ENCODE measurements at places on chromosomes 4 and X.
A peak's percentile ranks its signal among the peaks of the same experiment; 100 is the strongest.

GRCh38 chrX:5876984-5877596 is 351.6 kb downstream of the NLGN4X start:
- DNase-seq = peak; percentile 29

DNA sequence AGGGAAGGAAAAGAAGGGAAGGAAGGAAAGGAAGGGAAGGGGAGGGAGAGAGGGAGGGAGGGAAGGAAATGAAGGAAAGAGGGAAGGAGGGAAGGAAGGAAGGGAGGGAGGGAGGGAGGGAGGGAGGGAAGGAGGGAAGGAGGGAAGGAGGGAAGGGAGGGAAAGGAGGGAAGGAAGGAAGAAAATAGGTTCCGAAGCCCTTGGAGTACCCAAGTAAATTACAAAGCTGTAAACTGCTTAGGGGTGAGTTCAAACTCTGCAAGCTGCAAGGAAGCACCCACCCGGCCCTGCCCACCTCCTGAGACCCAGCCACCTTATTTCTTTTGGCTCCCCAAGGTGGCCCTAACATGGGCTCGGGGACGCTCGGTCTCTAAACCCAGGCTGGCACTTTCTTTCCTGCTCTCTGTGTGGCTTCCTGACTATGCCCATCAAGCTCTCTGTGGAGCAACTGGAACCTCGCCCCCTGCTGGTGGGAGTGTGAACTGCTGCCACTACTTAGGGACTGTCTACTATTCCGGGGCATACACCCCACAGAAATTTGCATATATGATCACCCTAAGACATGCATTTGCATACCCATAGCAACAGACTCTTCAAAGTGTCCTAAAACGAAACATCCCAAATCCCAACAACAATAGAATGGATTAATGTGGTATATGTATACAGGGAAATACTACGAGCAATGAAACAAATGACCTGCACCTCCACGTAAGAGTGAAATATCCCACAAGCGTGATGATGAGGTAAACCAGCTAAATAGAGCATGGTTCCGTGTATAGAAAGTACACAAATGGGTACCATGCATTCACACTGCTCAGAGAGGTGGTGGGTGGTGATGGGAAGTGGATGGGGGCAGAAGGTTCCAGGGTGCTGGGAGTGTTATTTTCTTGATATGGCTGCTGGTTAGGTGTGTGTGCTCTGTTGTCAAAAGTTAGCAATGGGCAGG is 151.7 kb upstream of the TBL1X start:
- peak; percentile 62 for DNase-seq

DNA sequence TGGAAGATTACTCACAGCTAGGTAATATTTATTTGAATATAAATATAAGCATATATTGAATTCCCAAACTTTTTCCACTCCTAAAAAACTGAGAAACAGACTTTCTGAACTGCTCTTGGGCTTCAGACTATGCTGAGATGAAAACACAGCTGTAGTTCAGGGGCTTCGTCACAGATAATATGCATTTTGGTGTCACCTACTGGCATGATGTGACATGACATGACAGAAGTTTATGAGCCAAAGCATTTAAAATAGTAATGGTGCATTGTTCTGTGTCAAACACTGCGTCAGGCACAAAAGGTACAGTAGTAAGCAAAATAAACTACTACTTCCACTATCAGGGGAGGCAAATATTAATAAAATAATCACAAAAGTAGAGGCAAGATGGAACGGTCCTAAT is 171.3 kb downstream of the BTC start:
- peak; percentile 29 for DNase-seq

- no peak for DNase-seq
Measured at GRCh38 chr4:151629097-151629783, 131.6 kb downstream of the GATB start.

GRCh38 chrX:44871931-44872820 is 812 bp upstream of the KDM6A start:
- peak; percentile 50 for DNase-seq

- no peak for DNase-seq
Measured at GRCh38 chr4:182394181-182394580, 151.0 kb downstream of the TENM3 start.

DNA sequence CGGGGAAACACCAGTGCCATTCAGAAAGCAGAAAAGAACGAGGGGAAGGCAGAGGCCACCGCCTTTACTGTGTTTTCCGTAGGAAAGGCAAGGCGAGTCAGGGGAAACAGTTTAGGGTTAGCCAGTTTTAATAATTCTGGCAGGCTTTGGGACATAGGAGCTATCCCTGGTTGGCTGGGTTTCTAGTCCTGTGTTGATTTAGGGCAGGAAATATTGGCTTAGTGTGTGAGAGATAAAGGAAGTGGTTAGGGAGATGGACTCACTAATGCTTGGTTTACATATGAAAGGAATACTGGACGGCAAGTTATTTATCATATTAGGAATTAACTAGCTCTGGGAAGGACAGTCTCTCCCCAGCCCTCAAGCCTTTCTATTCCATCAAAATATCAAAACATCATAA is 53.1 kb downstream of the SYNPO2 start:
- DNase-seq = no peak

DNA sequence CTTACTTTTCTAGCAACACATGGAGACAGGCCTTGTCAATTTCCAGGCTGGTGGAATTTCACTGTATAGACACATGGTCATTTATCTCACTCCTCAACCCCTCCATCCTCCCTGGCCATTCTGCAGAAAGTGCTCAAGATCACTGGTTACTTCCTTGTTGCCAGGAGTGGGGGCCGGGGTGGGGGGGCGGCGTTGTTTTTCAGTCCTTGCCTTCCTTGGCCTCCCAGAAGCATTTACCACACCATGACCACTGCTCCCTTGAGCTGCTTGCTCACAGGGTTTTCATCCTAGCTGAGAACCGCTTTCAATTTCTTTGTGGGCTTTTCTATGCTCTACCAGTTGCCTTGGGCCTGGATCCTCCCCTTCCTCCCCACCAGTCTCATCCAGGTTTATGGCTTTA is 14.1 kb upstream of the BCOR start:
- no peak for DNase-seq

DNA sequence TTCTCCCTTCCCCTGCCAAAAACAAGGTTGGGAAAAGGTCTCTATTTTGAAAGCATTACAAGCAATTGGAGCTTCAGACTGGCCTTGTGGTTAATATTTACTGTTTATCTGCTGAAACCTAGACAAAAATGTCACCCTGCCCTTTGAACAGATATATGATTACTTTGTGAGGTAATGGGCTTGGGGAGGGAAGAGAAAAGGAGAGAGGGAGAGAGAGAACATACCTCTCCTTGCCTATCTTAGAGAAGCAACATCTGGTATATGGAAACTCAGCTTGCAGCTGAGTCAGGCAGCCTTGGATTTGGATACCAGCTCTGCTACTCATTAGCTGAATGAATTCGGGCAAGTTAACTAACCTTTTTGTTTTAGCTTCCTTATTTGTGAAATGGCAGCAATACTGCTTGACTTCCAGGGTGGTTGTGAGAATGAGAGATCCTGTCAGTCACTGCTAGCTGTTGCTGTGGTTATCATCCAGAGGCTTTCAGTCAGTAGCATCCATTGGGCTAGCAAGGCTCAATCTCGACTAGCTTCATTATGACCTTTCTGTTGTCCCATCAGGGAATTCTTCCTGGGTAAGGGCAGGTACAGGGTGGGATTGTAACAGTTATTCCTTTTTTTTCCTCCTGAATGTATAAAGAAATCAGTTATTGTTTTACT is 41.1 kb downstream of the ZFX start:
- no peak for DNase-seq

- no peak for DNase-seq
Measured at GRCh38 chrX:106581856-106582255, 29.9 kb upstream of the RADX start.

DNA sequence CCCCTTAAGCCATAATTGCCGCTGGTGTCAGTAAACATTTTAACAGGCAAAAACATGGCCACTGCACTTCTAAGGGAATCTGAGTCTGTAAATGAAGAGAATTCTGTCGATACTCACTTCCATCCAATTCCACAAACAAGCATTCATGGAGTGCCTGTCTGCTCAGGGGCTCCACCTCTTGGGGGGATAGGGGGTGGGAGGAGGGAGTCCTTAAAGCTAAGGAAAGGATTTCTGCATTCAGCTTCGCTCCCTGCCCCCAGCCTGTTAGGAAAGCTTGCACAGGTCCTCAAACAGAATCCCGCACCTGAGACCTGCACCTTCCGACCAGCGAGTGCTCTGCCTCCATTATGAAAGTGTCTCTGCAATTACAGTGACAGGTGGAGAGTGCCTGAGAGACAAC is 130.2 kb upstream of the KIT start:
- no peak for DNase-seq

GRCh38 chr4:11904117-11904535 is 475.4 kb upstream of the HS3ST1 start:
- no peak for DNase-seq

DNA sequence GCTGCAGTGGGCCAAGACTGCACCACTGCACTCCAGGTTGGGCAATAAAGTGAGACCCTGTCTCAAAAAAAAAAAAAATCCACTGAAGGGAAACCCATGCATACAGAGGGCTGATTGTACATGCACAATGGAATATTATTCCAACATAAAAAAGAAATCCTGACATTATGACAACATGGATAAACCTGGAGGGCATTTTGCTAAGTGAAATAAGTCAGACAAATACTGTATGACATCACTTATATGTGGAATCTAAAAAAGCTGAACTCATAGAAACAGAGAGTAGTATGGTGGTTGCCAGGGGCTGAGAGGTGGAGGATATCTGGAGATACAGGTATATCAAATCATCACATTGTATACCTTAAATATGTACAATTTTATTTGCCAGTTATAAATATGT is 102.2 kb downstream of the PPEF1 start:
- DNase-seq = no peak

GRCh38 chr4:3449574-3450534 is 8.1 kb downstream of the HGFAC start:
- no peak for DNase-seq

- no peak for DNase-seq
Measured at GRCh38 chr4:108006361-108006760, 16.7 kb downstream of the HADH start.

GRCh38 chrX:34877436-34877835 is 65.2 kb upstream of the FAM47B start:
- DNase-seq = no peak

DNA sequence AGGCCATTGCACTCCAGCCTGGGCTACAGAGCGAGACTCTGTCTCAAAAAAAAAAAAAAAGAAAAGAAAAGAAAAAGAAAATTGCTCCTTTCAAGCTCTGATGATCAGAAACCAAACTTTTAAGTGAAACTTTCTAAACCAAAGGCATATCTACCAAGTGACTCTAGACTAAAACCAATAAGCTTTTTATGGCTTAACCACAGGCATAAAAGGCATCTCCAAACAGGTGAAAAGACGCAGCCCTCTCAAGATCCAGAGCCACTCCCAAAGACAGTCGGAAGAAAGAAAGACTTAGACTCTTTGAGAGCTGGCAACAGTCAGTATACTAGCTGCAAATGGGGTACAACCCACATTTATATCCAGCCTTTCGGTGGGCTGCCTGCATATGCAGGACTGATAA is 117.1 kb upstream of the AP1S2 start:
- no peak for DNase-seq

GRCh38 chr4:22842360-22843018 is 149.8 kb downstream of the GBA3 start:
- DNase-seq = no peak

DNA sequence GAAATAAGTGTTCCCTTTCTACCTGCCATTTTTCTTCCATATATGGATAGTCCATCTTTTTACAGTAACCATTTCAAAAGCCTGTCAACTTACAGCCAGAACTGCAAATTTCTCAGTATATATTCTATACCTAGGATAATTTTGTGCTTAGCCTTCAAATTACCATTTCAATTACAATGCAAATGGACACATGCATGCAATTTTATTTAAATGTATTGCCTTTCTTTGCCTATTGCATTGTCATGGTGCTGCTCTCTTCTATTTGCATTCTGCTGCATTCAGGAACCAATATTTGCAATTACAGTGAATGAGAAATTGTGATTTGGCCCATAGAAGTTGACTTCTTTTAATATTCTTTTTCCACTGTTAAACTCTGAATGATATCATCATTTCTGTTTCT is 1753.4 kb upstream of the TENM3 start:
- DNase-seq = no peak

- DNase-seq = no peak
Measured at GRCh38 chrX:7091923-7092322, 55.6 kb upstream of the STS start.

GRCh38 chr4:70589785-70590184 is 2.3 kb upstream of the AMBN start:
- no peak for DNase-seq

DNA sequence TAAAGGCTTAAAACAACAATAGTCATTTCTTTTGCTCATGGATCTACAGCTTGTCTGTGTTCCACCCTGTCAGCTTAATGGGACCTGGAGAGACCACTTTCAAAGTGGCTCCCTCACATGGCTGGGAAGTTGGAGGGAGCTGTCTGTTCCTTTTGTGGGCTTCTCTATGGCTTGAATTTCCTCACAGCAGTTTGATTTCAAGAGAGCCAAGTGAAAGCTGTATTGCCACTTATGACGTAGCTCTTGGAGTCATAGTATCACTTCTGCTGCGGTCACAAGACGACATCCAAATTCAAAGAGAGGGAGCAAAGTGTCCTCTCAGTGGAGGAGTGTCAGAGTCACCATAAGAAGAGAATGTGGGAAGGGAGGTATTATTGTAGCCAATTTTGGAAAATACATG is 22.7 kb upstream of the ACSL1 start:
- no peak for DNase-seq

GRCh38 chr4:58766763-58767162 is 1656.6 kb upstream of the IGFBP7 start:
- no peak for DNase-seq

- DNase-seq = no peak
Measured at GRCh38 chrX:63743596-63743995, 41.4 kb downstream of the ARHGEF9 start.
